ENCODE measurements at places on chromosomes 7 and 10.
A peak's percentile ranks its signal among the peaks of the same experiment; 100 is the strongest.

- H3K4me1 ChIP-seq = no peaks in the 10 kb centered on the region
- no peak overlapping the region for H3K4me3 ChIP-seq
- no peak for DNase-seq
- no peaks in the 10 kb centered on the region for H3K36me3 ChIP-seq
- no peaks in the 10 kb centered on the region for H3K27me3 ChIP-seq
Measured at GRCh38 chr7:33196221-33196620, 66.9 kb downstream of the BBS9 start.

GRCh38 chr7:66145400-66146104, 30.9 kb downstream of the CRCP start:
- peaks cover 19% of the 10 kb centered on the region for H3K4me1 ChIP-seq
- no peak overlapping the region for H3K4me3 ChIP-seq
- H3K36me3 ChIP-seq = peaks cover 18% of the 10 kb centered on the region

GRCh38 chr7:36010656-36011587, 142.1 kb upstream of the EEPD1 start:
- no peaks in the 10 kb centered on the region for H3K36me3 ChIP-seq
- DNase-seq = no peak
- H3K27ac ChIP-seq = no peak overlapping the region
- H3K4me3 ChIP-seq = no peak overlapping the region
- no peaks in the 10 kb centered on the region for H3K27me3 ChIP-seq

GRCh38 chr10:91680487-91680886, 47.6 kb upstream of the PPP1R3C start:
- H3K27ac ChIP-seq = no peak overlapping the region
- no peaks in the 10 kb centered on the region for H3K36me3 ChIP-seq
- H3K27me3 ChIP-seq = peaks cover 2% of the 10 kb centered on the region
- no peaks in the 10 kb centered on the region for H3K4me1 ChIP-seq

DNA sequence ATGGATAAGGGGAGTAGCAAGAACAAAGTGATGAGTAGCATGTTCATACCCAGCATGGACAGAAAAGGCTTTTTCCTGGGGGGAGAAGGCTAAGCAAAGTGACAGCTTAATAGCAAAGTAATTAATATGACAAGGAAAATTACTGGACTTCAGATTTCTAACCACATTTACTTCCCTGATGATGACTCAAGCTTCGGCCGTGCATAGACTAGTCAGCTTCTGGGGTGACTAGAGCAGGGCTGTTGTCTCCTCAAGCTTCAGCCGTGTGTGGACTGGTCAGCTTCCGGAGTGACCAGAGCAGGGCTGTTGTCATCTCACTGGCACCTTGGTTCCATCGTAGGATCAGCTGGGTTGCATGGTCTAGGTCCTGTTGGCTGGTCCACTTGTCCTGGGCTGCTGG, 2.1 kb upstream of the ZNF117 start:
- H3K36me3 ChIP-seq = no peaks in the 10 kb centered on the region
- no peak overlapping the region for H3K4me3 ChIP-seq
- H3K27ac ChIP-seq = no peak overlapping the region
- H3K27me3 ChIP-seq = no peaks in the 10 kb centered on the region
- DNase-seq = no peak

DNA sequence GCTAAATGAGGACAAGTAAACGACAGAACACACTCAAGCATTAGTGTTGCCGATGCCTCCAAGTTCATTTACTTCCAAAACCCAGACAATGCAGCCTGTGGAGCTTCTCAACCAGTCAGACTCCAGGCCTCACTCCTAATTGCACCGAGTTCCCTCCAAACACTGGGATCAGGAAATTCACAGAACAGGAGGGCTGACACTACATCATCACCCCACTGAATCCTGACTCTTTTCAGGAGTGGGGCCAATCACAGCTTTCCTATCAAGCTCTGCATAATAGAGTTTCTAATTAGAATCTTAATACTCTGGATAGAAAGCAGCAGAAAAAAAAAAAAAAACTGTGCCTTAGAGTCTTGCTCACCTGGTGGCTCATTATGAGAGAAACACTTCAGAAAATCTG, 103.7 kb downstream of the GLI3 start:
- no peak overlapping the region for H3K27ac ChIP-seq
- no peak overlapping the region for H3K4me3 ChIP-seq
- no peaks in the 10 kb centered on the region for H3K36me3 ChIP-seq
- H3K27me3 ChIP-seq = no peaks in the 10 kb centered on the region
- peaks cover 2% of the 10 kb centered on the region for H3K4me1 ChIP-seq
- no peak for DNase-seq

DNA sequence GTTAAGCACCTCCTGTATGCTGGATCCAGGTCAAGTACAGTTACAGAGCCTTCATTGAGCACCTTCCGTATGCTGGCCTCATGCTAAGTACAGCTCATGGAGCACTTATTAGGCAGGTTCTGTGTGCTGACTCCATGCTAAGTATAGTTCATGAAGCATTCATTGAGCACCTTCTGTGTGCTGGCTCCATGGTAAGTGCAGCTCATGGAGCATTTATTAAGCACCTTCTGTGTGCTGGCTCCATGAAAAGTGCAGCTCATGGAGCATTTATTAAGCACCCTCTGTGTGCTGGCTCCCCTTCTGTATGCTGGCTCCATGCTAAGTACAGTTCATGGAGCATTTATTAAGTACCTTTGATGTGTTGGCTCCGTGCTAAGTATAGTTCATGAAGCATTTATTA, 30.5 kb downstream of the MMD2 start:
- no peaks in the 10 kb centered on the region for H3K36me3 ChIP-seq
- H3K27me3 ChIP-seq = no peaks in the 10 kb centered on the region
- H3K4me3 ChIP-seq = no peak overlapping the region
- H3K4me1 ChIP-seq = no peaks in the 10 kb centered on the region
- no peak for DNase-seq

DNA sequence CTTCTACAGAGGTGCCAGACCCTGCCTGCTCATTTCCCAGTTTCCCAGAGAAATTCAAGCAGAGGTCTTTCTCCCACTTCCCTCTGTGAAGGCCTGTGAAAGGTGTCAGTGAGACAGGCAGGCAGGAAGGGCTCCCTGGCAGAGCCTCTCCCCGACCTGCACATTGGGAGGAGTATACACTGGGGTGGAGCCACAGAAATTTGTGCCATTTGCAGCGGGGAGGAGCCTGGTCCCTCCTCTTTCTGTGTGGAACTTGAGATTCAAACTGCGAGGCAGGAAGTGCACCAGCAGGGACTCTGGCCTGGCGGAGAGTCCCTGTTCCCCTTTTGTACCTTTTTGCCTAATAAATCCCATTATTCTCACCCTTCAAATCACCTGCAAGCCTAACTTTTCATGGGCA, 54.6 kb upstream of the OPN4 start:
- H3K4me1 ChIP-seq = no peaks in the 10 kb centered on the region
- H3K27me3 ChIP-seq = no peaks in the 10 kb centered on the region
- H3K27ac ChIP-seq = no peak overlapping the region
- DNase-seq = no peak
- H3K4me3 ChIP-seq = no peak overlapping the region

DNA sequence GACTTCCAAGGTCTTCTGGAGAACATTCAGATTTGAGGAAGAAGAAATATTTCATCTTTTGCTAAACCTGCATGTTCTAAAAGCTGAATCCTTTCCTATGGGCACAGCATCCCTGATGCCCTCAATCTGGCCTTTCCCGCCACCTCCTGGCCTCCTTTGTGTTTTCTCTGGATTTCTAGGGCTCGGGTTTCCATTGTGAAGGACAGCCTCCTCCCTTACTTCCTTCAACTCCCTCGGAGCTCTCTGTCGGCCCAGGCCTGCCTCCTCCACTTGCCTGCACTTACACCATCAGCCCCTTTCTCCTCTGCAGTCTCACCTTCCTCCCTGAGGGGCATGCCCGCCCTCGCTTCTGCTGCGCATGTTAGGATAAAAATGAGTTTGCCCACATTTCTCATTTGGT, 75.4 kb downstream of the WIPF3 start:
- peaks cover 5% of the 10 kb centered on the region for H3K27me3 ChIP-seq
- no peak overlapping the region for H3K4me3 ChIP-seq
- H3K27ac ChIP-seq = no peak overlapping the region
- no peak for DNase-seq
- peaks cover 2% of the 10 kb centered on the region for H3K4me1 ChIP-seq
- no peaks in the 10 kb centered on the region for H3K36me3 ChIP-seq

DNA sequence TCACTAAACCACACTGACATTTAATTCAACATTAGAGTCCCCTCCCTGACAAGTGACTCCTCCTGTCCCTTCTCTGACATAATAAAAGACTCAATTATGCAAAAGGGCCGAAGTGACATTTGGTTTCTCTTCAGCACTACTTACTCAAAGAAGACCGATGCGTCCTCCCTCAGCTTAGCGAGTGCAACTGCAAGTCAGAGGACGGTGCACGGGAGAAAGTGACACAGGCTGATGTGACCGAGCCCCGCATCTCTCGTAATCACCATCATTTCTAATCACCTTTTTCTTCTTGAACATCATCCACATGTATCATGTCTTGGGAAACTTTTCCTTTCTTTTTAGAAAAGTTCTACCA, 155.7 kb downstream of the TCERG1L start:
- H3K4me3 ChIP-seq = no peak overlapping the region
- H3K36me3 ChIP-seq = no peaks in the 10 kb centered on the region
- no peaks in the 10 kb centered on the region for H3K4me1 ChIP-seq
- no peaks in the 10 kb centered on the region for H3K27me3 ChIP-seq

DNA sequence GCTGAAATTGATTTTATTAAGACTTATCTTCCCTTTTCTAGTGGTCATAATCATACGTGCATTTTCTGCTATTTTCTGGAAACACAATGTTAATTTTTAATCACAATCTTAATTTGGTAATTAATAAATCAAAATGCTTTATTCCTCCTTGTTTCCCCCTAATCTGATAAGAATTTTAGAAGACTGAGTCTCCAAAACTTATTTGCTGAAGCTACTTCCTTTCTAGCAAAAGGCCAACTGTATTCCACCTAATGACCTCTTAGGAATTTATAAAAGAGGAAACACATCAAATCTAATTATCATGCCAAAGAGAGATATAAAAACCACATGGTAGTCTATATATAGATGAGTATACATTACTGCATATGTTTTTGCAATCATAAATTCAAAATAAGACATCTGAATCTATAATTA, 140.6 kb downstream of the GNAI1 start:
- H3K36me3 ChIP-seq = no peaks in the 10 kb centered on the region
- no peak overlapping the region for H3K4me3 ChIP-seq
- H3K4me1 ChIP-seq = peaks cover 7% of the 10 kb centered on the region
- H3K27me3 ChIP-seq = no peaks in the 10 kb centered on the region

- H3K4me3 ChIP-seq = peak overlapping the region; percentile 75
- H3K27ac ChIP-seq = no peak overlapping the region
- peak; percentile 42 for DNase-seq
- H3K4me1 ChIP-seq = peaks cover 28% of the 10 kb centered on the region
- no peaks in the 10 kb centered on the region for H3K27me3 ChIP-seq
Measured at GRCh38 chr7:2403718-2404648, 572 bp downstream of the CHST12 start.

Data from endothelial cell of umbilical vein (primary cell).